Neural crest cell (in vitro differentiated cells): ENCODE measurements at places on chromosomes 2 and 18. TPM values are rescaled to one million over a fixed set of nuclear protein-coding genes. Genes with fewer than 3 reads are reported as not detected.

ATP6V1C2 gene
- total RNA-seq: 0.14 TPM in 1 of 2 replicates, not detected in the other

LGALSL gene
- total RNA-seq: 29.1 and 31.1 TPM in 2 replicates

AGXT gene
- total RNA-seq: not detected in 2 replicates

C2orf66 gene
- 0.23 TPM in 1 of 2 replicates, not detected in the other for total RNA-seq

C1QL2 gene
- 0.14 TPM in 1 of 2 replicates, not detected in the other for total RNA-seq

KATNAL2 gene
- 7.7 and 8.7 TPM in 2 replicates for total RNA-seq

ADD2 gene
- 31.6 and 31.8 TPM in 2 replicates for total RNA-seq

NEURL3 gene
- total RNA-seq: 0.21 TPM in 1 of 2 replicates, not detected in the other

RTP5 gene
- total RNA-seq: not detected in 2 replicates

DSEL gene
- total RNA-seq: 2.7 TPM in 2 replicates

ANKRD62 gene
- total RNA-seq: not detected in 2 replicates

ASPRV1 gene
- 1.2 and 1.7 TPM in 2 replicates for total RNA-seq

THAP4 gene
- total RNA-seq: 59.1 and 60.9 TPM in 2 replicates

FAP gene
- total RNA-seq: 0.50 TPM in 1 of 2 replicates, not detected in the other

ASIC4 gene
- total RNA-seq: 1.0 and 1.5 TPM in 2 replicates

ARHGAP28 gene
- total RNA-seq: 20.2 and 22.5 TPM in 2 replicates

SRD5A2 gene
- not detected in 2 replicates for total RNA-seq

SCYGR3 gene
- not detected in 2 replicates for total RNA-seq
